ENCODE measurements at places on chromosomes 1 and 21. TPM values are rescaled to one million over a fixed set of nuclear protein-coding genes. Genes with fewer than 3 reads are reported as not detected.

GRCh38 chr21:39451332-39452206, at the start of gene SH3BGR:
SH3BGR (plus strand) TSS chr21:39451970; CDS start chr21:39452097, 127 bp downstream.
- DNase-seq: peak; percentile 73

The PLEKHA6 gene
- 7.1 TPM for total RNA-seq

The HJV gene
- total RNA-seq: not detected

- no peak for DNase-seq
These were observed 688 bp downstream of the SCAMP3 start for GRCh38 chr1:155261493-155261851.

DNA sequence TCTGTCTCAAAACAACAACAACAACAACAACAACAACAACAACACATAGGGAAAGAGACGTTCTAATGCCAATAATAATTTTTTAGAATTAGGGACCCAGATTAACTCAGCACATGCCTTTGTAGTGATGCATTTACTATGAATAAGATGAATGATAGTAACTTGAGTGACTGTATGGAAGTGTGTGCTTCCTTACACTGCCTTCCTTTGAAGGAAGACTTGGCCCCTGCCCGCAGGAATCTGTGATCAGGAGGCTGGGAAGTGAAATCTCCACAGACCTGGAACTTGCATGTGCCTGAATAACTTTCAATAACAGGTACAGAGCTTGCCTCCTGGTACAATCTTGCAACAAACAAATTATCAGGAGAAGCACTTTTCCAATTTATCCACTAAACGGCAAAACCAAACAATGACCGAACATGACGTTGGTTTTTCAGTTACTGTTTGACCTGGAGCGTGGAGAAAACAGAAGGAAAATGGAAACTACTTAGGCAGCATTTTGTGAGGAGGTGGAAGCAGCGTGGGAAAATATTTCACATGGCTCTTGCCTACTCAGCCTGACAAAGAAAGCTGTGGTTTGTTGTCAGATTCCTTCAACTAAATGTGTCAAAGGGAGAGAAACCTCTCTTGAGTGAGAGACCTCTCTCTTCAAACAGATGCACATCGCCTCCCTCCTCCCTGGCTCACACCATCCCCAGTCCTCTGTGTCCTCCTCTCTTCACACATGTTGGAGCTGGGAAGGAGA, 10.1 kb upstream of the ABCA4 start:
- DNase-seq: no peak

GRCh38 chr1:119827010-119827409, 15.8 kb upstream of the REG4 start:
- no peak for DNase-seq

DNA sequence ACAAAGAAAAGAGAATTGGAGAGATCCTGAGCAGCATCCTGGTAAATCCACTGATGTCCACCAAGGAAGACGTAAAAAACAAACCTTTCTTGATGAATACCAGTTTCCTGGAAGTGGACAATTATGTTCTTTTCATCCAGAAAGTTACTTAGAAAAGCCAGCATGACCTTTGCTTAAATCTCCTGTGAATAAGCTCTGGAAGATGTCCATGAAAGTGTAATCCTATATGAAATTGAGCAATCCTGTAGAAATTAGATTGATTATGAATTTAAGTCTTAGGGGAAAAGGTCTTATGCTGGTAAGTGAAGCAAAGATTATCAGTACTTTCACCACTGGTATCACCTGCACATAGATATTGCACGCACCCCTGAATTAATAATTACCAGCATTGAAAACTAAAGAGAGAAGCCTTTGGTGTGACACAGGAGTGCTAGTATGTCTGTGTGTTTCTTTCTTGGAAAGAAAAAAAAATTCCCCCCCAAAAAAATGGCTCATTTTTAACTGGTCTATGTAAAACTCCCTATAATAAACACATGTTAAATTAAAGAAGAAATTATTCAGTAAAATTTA, 164.5 kb upstream of the LHX8 start:
- DNase-seq: no peak

The ARHGAP29 gene
- 66.5 TPM for total RNA-seq

GRCh38 chr1:207954104-207954503, 43.2 kb upstream of the CD34 start:
- DNase-seq: no peak

DNA sequence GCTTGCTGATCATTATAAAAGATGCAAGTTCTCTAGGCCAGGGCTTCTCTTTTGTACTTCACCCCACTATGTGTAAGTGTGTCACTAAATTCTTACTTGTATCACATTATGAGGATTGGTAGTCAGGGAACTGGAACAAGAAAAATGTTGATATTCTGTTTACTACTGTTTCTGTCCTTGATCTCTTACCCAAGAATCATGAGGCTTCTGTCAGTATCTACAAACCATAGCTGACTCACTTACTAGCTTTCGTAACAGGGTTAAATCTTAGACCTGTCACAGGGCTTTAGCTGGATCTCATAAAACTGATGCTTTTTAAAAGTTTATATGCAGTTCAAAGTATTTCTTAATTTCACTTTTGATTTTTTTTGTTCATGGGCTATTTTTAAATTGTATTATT, 681.2 kb downstream of the PLPP3 start:
- no peak for DNase-seq

DNA sequence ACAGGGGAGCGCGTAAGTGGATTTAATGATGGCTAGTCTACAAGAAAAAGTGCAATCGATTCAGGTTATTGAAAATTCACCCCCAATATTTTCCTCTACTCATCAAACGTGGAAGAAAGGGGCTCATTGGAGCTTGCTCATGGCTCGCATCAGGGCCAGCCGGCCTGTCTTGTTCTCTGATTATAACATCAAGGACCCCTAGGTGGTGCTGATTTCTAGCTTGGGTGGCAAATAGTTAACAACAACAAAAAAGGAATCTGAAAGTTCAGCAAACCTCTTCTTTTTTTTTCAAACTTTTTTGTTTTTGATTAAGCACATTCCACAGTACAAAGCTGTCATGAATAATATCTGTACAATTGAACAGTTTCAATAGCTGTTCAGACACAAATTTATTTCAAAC, 35.8 kb upstream of the SOD1 start:
- no peak for DNase-seq

DNA sequence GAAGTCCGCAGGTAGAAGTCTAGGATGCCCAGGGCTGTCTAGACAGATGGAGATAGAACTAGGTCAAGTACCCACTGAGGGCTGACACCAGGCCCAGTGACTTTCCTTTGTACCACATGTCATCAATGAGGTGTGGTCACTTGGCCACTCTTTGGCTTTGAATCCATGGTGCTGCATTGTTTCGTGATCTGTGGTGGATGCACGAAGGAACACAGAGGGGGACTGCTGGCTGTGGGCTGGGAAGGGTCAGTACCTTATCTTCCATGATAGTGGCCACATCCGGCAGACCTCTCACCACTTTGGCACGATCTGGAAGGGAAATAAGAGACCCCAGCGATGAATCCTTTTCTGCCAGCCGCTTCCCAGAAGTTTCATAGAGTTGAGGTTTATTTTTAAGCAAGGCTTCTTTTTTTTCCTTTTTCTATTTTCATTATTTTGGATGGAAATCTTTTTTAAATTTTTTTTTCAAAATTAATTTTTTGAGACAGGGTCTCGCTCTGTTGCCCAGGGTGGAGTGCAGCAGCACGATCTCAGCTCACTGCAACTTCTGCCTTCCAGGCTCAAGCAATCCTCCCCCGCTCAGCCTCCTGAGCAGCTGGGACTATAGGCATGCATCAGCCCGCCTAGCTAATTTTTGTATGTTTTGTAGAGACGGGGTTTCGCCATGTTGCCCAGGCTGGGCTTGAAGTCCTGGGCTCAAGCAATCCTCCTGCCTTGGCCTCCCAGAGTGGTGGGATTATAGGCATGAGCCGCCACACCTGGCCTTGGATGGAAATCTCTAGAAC, 53.1 kb downstream of the MYOM3 start:
- DNase-seq: peak; percentile 38

DNA sequence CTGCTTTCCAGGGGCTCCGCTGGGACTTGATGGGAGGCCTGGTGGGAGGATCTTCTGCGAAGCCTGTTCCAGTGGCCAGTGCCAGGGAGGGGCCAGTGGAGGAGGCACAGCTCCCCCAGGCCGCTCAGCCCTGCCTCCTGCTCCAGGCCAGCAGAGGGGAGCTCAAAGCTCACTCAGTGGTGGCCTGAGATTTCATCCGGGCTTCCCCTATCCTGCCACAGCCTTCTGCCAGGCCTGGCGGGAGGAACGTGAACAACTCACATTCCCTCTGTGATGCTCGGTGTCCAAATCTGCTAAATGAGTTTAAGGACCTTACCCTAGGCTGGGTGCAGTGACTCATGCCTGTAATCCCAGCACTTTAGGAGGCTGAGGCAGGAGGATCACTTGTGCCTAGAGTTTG, 3.3 kb downstream of the CLCNKB start:
- no peak for DNase-seq

The CD247 gene
- total RNA-seq: 8.9 TPM

The ZNF593OS gene
- not detected for total RNA-seq

DNA sequence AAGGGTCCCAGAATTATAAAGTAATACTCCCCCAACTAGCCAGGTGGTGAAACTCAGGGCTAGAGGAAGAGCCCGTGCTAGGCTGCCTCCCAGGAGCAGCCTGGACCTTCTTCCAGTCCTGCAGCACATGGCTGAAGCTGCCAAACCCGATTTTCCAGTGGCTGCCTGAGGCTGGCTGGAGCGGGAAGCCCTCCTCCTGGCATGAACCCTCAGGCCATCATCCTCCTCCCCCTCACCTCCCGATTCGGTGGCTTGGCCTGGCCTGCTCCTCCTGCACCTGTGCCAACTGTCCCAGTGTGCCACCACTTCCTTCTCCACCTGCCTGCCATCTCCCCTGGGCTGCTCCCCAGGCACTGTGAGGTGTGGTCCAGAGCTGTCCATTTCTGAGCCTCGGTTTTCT, 3.0 kb upstream of the TSPAN1 start:
- DNase-seq: peak; percentile 85

The EPHA2 gene
- 44.8 TPM for total RNA-seq

DNA sequence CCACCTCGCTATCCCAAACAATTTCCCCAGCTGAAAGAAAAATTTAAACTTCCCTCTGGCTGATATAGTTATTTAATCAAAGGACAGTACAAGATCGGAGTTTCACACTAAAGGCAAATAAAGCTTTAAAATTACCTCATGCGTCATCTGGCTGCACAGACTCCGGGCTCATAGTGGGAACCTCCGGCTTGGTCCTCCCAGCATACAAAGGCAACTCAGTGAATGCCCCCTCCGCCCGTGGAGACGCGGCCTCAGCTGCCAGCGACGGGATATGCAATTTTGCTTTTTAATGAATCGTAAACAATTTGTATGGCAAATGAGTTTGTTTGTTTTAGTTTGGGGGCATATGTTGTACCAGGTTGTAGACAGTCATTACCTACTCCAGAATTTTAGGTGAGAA, 214.6 kb upstream of the NFIA start:
- no peak for DNase-seq

DNA sequence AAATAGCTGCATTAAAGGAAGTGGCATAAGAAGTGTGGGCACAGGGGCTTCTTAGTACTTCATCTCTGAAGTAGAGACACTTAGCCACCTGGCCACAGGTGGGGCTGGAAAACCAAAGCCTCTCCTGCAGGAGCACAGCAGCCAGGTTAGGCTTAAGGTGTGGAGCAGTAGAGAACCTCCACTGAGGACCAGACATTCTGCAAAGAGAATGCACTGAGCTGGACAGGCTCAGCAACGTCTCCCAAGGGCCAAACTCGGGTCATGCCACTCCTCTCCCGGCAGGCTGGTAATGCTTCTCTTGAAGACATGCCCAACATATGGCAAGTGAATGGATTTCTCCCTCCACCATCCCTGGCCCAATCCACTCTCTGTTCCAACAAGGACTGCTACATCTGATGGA, 33.0 kb upstream of the LRRC38 start:
- no peak for DNase-seq

DNA sequence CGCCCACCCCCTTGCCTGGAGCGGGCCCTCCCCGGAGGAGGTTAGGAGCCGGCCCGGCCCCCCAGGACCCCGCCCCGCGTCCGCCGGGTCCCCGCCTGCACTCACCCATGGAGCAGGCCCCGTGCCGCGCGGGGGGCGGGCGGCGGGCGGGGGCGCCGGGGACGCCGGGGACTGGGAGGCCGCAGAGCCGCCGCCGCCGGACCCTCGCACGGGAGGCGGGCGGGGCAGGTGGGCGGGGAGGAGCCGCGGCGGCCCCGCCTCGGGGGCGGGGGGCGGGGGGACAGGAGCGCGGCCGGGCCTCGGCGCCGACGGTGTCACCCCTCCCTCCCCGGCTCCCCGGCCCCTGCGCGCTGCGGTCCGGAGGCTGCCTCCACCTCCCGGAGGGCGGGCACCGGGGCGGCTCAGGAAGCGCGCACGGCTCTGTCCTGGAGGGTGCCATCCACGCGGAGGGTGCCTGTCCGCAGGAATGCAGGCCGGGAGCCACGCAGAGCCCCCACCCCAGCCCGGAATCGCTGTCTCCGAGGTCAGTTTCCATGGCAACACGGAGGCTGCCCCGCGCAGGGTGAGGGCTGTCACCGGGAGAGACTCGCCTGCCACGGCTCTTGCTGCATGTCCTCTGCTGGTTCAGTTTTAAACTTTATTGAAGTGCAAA, 5.9 kb upstream of the PLEKHG5 start:
- no peak for DNase-seq

DNA sequence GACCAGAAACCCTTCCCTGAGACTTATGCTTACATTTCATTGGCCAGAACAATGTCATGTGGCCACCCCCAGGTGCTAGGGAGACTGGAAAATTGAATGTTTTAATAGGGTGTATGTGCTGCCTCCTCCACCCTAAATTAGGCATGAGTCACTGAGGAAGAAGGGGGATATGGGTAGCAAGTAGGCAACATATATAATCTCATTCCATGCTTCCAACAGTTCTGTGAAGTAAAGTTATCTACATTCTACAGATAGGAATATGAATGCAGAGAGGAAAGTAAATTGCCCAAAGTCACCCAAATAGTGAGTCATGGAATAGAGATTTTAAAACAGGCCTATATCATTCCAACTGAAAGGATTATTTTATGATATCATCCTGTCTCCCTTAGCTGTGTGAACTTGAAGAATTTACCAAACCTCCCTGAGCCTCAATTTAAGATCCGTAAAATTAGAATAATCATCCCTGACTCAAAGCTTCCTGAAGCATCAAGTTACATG, 168.6 kb upstream of the FGGY start:
- no peak for DNase-seq

DNA sequence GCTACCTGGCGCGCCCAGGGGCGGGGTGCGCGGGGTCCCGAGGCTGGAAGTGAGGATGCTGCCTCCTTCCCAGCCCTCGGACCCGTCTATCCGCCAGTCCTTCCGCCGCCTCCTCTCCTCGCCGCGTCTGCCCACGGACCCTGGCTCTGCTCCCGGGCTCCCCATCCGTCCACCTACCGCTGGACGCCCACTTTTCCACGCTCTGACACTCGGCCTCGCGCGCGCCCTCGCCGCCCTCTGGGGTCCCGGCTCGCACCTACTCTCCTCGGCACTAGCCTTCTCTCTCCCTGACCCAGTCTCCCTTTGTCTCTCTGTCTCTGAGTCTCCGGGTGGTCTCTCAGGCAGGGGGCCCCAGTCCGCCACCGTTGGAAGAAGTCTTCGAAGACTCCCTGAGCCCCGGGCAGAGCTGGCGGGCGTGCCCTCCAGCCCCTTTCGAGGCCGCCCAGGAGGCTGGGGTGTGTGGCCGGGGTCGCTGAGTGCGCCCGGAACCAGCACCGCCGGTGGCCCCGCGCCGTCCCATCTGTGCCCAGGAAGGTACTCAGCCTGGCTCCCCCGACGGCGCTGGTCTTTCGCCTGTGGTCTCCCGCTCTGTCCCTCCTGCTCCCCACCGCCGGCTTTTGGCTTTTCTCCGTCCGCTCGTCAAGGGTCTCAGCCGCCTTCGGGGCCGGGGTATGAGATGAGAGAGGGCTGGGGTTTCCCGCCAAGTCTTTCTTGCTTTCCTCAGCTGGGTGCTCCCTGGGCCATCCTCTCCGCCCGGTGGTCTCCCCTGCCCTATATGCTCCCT, 610 bp downstream of the DRAXIN start:
- DNase-seq: no peak

- DNase-seq: no peak
These were observed 23.6 kb downstream of the TMEM201 start for GRCh38 chr1:9612162-9612845.

Data from upper lobe of right lung (tissue), 1 donor.